Activated naive CD4-positive, alpha-beta T cell (primary cell): ENCODE measurements at places on chromosomes 1 and 21.

DNA sequence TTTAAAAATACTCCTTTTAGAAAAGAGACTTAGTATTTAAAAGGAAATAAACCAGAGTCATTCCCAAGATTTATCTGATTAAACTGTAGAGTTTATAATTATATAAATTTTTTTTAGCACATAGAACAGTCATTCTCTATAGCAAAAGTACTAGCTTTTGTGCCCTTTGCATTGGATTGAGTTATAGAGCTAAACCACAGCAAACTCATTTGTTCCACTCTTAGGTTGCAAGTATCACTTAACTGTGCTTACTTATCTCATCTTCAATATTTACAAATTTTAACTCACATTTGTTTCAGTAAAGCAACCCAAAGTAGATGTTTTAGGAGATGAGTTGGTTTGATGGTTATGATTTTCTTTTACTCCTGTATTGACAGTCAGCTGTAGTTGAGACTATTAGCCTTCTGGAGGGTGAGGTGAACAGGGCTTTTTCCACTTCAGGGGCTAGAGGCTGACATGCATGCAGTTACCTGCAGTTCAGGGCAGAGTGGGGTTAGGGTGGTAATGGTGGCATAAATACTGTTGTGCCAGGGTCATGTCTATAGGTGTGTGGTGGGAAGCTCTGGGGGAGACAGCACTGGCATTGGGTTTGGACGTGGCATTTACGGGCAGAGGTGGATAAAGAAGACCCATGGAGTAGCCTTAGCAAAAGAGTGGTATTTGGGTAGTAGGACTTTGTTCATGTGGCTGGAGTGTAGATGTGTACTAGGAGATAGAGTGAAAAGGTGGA, 42.1 kb downstream of the DYRK1A start:
- DNase-seq = no peak

- DNase-seq = no peak
Observed at GRCh38 chr1:171740987-171741871, 636 bp downstream of the VAMP4 start.

GRCh38 chr1:22326931-22327330, 124.7 kb upstream of the ZBTB40 start:
- no peak for DNase-seq

DNA sequence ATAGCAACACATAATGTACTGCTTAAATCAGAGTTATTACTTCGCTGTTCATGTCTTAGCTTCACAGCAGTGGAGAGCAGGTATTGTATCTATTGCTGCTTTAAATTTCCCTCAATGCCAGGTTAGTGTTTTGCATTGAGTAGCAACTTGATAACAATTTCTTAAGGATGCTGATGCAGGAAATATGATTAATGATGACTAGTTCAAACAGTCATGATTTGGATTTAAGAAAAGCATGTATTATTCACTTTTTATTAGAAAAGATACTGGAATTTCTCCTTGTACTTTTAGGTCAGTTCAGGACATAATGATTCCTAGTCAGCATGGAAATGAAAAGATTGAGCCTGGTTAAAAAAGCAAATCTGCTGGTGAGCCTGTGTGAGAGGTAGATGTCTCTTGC, 67.2 kb upstream of the ARHGAP29 start:
- DNase-seq = no peak

GRCh38 chr1:3408751-3409266, 45.7 kb upstream of the ARHGEF16 start:
- no peak for DNase-seq

DNA sequence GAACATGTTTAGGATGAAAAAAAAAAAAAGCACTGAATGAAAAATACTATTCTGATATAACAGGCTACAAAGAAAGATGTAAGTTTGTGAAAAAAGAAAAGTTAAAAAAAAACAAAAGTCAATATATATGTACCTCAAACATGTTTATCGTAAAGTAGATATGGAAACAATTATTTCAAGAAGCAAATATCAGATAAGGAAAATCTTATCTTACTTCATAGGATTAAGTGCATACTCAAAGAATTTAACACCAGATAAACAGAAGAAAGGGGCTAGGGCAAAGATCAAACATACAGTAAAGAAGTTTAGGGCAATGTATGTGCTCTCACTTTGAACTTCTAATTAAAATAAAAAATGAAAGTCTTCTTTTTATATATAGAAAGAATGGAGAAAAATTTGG, 75.3 kb downstream of the NEGR1 start:
- no peak for DNase-seq
